ENCODE measurements at places on chromosomes 3 and 15.

GRCh38 chr3:157420606-157421130, 16.0 kb upstream of the PTX3 start:
- no peak for DNase-seq

GRCh38 chr3:110887176-110887575, 184.4 kb upstream of the NECTIN3 start:
- no peak for DNase-seq

DNA sequence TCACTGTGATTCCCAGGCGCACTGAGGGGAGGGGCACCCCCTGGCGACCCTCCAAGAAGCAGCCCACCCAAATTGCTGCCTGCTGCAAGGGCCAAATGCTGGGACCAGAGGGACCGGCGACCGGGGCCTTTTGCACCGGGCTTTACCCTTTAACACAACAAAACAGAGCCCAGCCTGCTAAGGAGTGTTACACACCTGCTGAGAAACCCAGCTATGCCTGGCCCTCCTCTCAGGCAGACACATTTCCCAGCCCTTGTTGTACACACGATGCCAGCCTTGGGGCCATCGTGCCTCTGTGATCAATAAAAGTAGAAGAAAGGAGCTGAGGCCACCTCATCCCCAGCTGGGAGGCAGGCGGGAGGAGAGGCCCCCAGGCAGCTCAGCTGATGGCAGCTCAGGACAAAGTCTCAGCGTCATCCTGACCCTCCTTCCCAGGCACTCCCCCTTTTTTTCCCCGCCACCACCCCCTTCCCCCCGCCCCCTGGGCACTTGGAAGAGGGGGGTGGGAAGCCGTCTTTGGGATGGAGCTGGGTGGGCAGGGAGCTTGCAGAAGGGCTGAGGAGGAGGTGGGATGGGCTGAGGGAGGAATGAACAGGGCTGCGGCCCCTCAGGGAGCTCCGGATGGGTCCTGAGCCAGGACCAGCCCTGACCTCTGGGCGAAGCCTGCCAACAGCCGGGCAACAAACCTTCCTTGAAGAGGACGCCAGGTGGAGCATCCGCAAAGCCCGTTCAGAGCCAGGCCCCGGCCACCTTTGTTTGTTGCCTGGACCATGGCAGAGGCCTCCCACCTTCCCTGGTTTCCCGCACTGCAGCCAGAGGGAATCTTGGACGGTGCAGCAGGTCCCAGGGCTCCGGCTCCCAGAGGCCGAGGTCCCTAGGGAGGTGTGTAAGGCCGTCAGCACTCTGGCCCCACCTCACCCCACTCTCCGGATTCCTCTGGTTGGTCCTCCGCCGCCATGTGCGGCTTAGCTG, 45.9 kb upstream of the SEC61A1 start:
- no peak for DNase-seq

DNA sequence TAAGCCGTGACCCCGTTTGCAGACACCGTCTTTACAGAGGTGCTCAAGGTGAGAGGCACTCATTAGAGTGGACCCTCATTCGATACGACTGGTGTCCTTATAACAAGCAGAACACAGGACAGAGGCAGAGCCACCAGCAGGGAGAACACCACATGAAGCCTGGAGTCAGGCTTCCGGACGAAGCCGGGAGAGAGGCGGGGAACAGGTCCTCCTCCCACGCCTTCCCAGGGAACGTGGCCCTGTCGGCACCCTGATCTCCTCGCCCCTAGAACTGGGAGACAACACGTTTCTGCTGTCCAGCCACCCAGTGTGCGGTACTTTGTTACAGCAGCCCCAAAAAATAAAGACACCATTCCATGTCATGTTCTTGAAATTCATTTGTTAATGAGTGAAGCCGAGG, 33.6 kb downstream of the ZDHHC19 start:
- no peak for DNase-seq

GRCh38 chr3:100149713-100150415, 35.6 kb upstream of the FILIP1L start:
- no peak for DNase-seq

- no peak for DNase-seq
Observed at GRCh38 chr3:15591242-15591641, 10.1 kb downstream of the HACL1 start.

Measured in ureter (tissue), 1 donor.